GM06990 (cell line): ENCODE measurements at places on chromosomes 13 and 19.

DNA sequence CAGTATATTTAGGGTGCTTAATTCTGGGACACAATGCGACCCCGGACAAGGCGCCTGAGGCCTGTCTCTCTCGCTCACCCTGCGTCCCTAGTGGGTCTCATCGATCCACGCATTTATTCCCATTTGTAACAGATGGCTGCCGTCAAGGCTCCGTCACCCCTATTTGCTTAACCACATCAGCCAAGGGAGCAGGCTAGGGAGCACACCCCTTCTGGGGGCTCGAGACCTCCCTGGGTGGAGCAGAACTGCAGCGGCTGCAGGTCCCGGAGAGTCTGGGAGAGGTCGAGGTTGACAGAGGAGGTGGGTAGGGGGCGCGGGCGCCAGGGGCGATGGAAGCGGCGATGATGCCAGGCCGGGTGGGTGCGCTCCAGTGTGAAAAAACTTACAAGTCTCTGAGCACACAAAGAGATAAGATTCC is 507 bp downstream of the ALG5 start:
- peak; percentile 47 for DNase-seq

DNA sequence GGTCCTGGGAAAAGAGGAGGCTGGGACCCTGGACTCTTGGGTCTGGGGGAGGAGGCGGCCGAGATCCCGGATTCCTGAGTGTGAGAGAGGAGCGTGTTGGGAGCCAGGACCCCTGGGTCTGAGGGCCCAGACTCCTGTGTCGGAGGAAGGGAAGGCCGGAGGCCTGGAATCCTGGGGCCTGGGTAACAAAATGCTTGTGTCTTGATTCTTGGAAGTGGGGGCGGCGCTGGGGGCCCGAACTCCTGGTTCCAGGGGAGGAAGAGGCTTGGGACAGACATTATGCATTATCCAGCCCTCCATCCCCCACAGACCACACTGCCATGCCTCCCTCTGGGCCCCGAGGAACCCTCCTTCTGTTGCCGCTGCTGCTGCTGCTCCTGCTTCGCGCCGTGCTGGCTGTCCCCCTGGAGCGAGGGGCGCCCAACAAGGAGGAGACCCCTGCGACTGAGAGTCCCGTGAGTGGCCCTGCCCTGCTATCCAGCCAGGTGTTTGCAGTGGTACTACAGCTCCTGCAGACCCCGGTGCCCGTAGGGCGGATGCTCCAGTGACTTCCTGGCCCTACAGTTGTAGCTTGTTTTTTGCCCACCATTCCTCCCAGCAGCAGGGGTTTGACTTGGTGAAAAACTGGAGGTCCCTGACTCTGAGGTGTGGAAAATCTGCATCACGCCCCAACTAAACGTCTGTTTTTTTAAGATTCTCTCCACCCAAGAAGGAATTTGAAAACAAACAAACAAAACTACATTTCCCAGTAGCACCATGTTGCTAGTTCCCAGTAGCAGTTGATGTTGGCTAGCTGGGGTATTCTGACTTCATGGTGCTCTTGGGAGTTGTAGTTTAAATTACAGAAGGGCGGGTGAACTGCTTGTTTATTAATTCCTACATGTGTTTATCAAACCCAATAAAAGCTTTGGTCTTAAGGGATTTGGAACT is 630 bp downstream of the NUCB1 start:
- DNase-seq, result no peak

- DNase-seq, result no peak
These were observed 74.5 kb upstream of the NBEA start for GRCh38 chr13:34867590-34867989.

GRCh38 chr19:14370169-14370939 is 10.9 kb upstream of the ADGRE5 start:
- peak; percentile 56 for DNase-seq

GRCh38 chr13:99287551-99287950 is 19.6 kb downstream of the GPR183 start:
- DNase-seq, result no peak
